Gastroesophageal sphincter (tissue), 4 donors: ENCODE measurements at places on chromosomes 12 and 14. TPM values are rescaled to one million over a fixed set of nuclear protein-coding genes. Genes with fewer than 3 reads are reported as not detected.

Gene PYM1
- total RNA-seq, result 28.7 TPM

Gene GALNT16
- 7.4 TPM for total RNA-seq

Gene FIGNL2
- not detected for total RNA-seq

Gene BIN2
- total RNA-seq, result 0.62 TPM

Gene ITGB7
- 0.77 TPM for total RNA-seq

Gene SLC15A5
- not detected for total RNA-seq
